Suppressor macrophage treated with lipopolysaccharide for 1 hour (primary cell): ENCODE measurements at places on chromosomes 2 and 18.

DNA sequence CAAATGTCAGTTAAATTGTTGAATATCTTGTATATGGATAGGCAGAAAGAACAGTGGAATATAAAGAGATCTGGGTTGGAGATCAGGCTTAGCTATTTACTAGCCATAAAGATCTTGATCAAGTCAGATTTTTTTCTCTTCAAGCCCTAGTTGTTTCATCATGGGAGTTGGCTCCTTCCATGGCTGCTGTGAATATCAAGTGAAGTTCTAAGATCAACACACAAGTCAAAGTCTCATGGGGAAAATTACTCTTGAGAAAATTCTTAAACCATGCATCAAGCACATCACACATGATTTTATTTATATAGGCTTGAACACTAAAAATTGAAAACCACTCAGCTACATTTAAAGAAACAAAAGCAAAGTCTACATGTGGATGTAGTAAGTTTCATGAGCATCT, 79.8 kb downstream of the C1D start:
- no peak for DNase-seq

DNA sequence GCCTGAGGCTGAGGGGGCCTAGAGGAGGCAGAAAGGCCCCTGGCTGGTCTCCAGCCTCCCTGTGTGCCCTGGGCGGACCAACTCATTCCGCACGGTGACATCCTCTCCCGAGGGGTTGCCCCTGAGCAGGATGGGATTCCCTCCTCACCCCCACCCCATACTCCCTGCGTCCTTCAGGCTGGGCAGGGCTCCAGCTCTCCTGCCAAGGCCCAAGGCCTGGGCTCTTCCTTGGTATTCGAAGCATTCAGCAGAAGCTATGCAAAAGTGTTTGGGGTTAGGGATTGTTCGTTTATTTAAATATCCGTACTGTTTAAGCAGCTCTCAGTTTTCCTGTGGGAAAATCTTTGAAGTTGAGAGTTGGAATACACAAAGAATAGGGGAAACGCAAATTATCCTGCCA, 113.1 kb upstream of the RAB12 start:
- no peak for DNase-seq

- DNase-seq: peak; percentile 91
These were observed 858 bp downstream of the TP53I3 start for GRCh38 chr2:24083567-24084385.

GRCh38 chr2:9285921-9286320, 79.3 kb downstream of the ASAP2 start:
- no peak for DNase-seq

- peak; percentile 43 for DNase-seq
These were observed at the start of gene DSG2 for GRCh38 chr18:31497836-31498573. Gene DSG2 (plus strand): TSS chr18:31498177. CDS start chr18:31498252, 75 bp downstream.

DNA sequence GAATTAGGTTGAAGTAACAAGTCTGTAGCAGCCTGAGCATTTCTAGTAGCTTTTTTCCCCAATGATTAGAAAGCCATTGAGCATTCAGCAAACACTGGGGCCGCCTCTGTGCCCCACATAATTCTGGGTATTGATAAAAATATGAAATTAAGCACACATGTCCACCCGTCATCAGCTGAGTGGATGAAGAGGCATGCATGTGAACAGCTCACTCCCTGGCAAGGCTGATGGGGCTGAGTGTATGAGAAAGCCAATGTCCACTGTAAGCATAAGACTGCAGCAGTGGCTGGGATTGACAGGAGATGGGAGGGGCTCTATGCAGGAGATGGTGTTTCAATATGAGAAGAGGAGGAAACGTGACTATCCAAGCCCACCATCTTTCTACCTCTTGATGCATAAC, 124.4 kb upstream of the KLHL29 start:
- no peak for DNase-seq

- DNase-seq: peak; percentile 47
These were observed 87.9 kb upstream of the MAP4K3 start for GRCh38 chr2:39524756-39525635.

- DNase-seq: no peak
These were observed 203.0 kb downstream of the TNS1 start for GRCh38 chr2:217799563-217800432.

DNA sequence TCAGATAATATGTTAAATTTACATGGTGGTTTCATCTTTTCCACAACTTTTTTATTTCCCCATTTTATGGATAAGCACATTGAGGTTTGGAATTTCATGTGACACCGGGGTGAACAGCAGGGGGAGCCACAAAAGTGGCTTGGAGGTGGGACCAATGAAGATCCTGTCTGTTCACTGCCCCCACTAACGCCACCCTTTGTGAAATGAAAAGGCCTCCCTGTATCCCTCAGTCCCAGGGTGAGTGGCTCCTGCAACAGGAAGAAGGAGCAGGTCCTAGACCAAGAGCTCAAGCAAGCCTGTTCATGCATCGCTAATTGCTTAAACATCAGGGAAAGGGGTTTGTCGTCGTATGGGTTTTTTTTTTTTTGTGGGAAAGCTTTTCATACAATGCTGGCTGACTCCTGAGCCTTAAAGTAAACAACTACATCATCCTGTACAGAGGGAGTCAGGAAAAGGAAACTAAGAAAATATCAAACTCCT, 267.8 kb upstream of the EPAS1 start:
- no peak for DNase-seq

- no peak for DNase-seq
These were observed 7.1 kb downstream of the SCLY start for GRCh38 chr2:238067939-238068338.

DNA sequence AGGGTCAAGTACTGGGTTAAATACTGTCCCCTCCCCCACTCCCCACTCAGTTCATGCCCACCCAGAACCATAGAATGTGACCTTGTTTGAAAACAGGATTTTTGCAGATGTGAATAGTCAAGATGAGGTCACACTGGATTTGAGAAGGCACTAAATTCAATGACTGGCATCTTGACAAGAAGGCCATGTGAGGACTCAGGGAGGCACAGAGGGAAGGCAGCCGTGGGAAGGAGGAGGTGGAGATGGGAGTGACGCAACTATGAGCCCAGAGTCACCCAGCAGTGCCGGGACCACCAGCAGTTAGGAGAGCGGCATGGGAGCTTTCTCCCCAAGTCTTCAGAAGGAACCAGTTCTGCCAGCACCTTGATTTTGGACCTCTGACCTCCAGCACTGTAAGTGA, 257.3 kb downstream of the BCL2 start:
- DNase-seq: no peak

- no peak for DNase-seq
These were observed 65.4 kb downstream of the DTNA start for GRCh38 chr18:34775461-34775860.

GRCh38 chr2:221563270-221563985, 8.7 kb downstream of the EPHA4 start:
- DNase-seq: no peak

DNA sequence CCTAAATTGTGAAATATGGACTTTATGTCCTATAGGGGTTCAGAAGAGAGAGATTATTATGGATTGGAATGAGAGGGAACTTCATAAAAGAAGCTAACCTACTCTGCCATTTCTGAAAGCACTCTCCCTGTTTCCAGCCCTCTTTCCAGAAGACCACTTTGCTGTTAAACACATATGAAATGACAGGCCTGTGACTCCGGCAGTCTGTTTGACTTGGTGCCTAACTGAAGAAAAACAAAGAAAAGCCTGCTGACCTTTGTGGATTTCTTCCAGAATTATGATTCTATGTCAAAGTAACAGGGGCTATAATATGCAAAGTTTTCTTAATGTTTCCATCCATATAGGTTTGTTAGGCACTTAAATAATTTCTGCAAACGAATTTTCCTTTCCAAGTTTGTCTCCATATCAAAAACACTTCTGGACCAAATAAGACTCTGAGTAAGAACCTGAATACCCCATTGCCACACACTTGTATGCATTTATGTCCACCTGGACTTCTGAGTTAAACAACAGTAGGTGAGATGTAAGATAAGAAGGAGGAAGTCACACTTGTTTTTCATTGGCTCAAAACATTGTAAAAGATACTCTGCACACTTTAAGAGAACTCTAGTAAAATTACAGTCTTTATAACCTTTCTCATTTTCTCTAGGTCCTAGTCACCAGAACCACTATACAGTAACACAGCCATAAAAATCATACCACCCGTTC, 111.7 kb downstream of the PIEZO2 start:
- no peak for DNase-seq

GRCh38 chr18:8765783-8766463, 60.6 kb downstream of the MTCL1 start:
- no peak for DNase-seq

GRCh38 chr2:160411167-160411566, 82.4 kb downstream of the RBMS1 start:
- peak; percentile 78 for DNase-seq

GRCh38 chr18:48785091-48785614, 165.6 kb downstream of the SMAD7 start:
- DNase-seq: peak; percentile 94

DNA sequence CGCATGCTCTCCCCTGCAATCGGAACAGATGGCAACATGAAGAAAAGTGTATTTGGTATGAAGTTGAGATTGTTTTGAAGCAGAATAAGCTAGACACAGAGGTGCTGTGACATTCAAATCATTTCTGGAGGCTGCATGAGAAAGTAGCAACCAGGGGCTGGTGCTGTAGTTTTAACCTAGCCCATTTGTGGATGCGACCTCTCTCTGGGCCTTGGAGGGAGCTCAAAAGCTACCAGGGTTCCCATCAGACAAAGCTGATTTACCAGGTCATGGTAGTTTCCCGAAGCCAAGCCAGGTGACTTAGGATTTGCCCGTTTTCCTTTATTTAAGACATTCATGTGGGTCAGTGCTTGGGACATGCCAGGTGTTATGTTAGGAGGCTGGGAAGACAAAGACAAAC, 77.5 kb downstream of the CIB4 start:
- no peak for DNase-seq

GRCh38 chr2:178267660-178268059, 73.3 kb downstream of the OSBPL6 start:
- DNase-seq: no peak

GRCh38 chr2:236903978-236904377, 181.7 kb upstream of the COPS8 start:
- no peak for DNase-seq

DNA sequence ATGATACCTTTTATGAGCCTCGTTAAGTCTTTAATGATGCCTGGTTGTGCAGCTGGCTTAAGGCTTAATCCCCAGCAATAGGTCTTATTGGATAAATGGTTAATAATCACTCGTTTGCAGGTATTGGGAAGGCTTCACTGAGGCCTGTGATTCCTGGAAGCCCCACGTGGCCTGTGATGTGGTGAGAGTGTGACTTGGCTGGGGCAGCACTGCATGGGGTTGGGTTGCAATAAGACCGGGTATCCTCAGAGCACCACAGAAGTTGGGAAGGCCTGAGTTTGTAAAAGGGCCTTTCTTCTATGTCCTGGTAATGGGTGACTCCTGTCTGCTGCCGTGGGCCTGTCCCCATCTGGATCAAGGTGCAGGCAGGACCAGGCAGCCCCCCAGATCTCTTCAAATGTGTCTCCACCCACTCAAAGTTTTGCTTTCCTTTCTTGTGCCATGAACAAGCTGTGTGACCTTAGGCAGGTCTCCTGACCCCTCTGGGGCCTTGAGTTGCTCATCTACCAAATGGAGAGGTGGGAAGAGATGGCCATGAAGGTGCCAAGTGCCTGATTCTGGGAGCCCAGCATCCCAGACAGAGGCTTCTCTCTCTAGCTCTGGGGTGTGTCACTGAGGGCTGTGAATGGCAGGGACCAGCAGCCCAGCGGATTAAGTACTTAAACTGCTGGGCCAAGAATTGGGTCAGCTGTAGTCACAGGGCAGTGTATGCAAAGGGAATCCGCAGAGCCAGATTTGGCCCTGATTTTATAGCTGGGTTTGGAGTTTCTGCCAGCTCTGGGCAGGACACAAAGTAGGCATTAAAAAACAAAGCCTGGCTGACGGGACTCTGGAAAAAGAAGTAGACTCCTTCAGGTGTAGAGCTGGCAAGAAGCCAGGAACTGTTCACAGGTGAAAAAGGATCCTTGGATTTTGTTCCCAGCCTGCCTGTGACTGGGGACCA, 24.4 kb downstream of the LBH start:
- DNase-seq: no peak

DNA sequence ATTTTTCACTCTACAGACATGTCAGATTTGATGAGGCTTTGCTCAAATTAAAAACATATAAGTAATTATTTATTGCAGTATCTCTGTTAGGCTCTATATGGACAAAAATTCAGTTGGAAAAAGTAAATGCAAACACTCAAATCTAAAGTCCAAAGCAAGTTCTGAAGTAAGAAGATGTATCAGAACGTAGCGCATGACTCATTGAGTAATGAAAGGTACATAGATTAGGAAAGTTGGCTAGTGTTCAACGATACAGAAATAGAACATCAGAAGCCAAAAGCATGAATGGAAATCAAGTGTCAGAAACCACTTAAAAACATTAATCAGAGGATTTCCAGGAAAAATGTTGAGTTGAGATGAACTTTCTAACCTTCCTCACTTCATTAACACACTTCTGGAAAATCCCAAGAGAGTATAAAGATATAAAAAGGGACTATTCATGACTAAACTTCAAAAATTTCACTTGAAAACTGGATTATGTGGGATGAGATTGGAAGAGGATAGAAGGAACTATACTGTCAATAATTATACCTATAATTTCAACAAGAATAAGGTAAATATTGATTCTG, 494.1 kb downstream of the LRRTM4 start:
- no peak for DNase-seq

DNA sequence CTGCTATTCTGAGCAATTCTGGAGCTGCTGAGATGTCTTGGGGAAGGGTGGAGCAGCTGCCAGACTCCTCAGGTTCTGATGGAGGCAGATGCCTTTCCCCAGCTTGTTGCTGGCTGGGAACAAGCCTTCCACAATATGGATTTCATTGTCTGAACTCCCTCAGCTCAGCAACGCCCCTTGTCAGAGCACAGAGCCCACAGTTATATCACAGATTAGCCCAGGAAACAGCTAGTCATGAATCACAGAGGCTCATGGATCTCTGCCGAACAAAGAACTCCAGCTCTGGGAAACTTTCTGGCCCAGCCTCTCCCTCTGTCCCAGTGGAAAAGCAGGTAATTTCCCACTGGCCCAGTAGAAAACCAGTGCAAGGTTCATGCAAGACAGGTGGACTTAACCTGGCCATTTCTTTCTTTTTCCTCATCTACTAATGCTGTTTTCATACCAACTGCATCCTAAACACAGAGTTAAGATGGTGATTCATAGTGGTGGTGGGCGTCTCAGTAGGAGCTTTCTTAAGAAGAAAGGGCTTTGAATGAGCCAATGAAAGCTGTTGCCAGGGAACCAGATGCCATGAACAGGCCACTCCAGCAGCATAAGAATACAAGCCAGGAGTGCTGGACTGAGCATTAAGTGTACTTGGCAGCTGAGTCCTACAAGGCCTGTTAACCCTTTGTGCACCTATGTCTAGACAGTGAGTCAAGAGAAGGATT, 8.7 kb upstream of the KIAA2012 start:
- peak; percentile 73 for DNase-seq
